ENCODE measurements at places on chromosomes 3 and 15. TPM values are rescaled to one million over a fixed set of nuclear protein-coding genes. Genes with fewer than 3 reads are reported as not detected.
A peak's percentile ranks its signal among the peaks of the same experiment; 100 is the strongest.

Gene FBXW12
- polyA plus RNA-seq: 0.05 TPM

Gene RAB7A
- polyA plus RNA-seq: 141 TPM

Gene EXD1
- polyA plus RNA-seq: not detected

Gene COLQ
- polyA plus RNA-seq: 32.8 TPM

Gene TTLL13
- 0.36 TPM for polyA plus RNA-seq

Gene RASL12
- polyA plus RNA-seq: 14.0 TPM

Gene ROBO2
- polyA plus RNA-seq: 3.0 TPM

Gene ATP13A5
- 0.41 TPM for polyA plus RNA-seq

Gene ANKRD63
- polyA plus RNA-seq: not detected

Gene NR2F2
- polyA plus RNA-seq: 71.4 TPM

Gene CSTA
- 0.48 TPM for polyA plus RNA-seq

DNA sequence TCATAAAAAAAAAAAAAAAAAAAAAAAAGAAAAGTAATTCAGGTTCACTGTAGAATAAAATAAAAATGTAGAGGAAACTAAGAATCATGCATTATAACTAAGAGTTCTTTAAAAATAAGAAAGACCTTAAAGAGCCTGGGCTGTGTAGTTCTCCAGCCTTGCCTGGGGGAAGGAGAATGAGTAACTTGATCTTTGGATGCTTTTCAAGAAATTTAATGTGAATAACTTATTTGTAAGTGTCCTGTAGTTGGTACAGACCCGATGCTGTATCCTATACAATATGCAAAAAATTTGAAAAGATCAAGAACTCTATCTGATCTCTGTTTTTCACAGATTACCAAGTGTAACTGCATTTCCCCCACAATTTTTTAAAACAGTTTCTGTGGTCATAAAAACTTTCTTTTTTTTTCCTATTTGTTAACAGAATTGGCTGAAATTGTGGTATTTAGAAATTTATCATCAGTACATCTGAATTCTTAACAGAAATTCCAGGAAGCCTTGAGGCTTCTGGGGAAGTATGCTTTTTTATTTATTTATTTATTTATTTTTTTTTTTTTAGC, 195.3 kb downstream of the THRB start:
- DNase-seq: no peak

GRCh38 chr3:141663993-141664392, 74.1 kb upstream of the RNF7 start:
- DNase-seq: no peak

DNA sequence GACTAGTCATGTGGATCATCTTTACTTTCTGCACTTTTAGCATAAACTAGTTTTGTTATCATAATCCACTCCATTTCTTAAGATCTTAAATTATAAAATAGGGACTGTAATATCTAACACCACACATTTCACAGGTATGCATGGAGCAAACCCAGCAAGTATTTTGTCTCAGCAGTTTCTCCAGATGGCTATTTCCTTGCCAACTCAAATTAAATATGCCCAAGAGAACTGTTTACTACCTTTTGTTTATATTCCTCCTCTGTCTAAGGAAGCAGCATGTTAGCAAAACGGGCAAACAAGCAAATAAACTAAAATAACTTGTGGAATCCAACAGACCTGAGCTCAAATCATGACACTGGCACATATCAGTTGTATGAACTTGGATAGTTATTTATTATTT, 379.8 kb downstream of the LSAMP start:
- DNase-seq: no peak

DNA sequence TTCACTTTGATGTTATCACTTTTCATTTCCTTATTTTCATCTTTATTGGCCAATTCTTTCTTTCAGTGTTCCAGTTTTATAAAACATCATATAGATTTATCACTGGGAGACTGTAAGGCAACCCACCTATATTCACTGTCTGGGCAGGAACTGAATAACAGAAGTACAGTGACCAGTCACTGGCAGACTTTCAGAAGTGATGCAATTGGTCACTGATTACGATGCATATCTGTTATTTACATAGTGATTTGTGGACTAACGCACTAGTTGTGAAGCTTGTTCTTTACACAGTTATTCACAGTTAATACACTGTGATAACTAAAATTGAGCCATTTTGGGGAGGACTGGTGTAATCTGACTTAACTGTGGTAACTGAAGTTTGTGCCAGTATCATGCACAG, 190.2 kb upstream of the DPH6 start:
- DNase-seq: no peak

DNA sequence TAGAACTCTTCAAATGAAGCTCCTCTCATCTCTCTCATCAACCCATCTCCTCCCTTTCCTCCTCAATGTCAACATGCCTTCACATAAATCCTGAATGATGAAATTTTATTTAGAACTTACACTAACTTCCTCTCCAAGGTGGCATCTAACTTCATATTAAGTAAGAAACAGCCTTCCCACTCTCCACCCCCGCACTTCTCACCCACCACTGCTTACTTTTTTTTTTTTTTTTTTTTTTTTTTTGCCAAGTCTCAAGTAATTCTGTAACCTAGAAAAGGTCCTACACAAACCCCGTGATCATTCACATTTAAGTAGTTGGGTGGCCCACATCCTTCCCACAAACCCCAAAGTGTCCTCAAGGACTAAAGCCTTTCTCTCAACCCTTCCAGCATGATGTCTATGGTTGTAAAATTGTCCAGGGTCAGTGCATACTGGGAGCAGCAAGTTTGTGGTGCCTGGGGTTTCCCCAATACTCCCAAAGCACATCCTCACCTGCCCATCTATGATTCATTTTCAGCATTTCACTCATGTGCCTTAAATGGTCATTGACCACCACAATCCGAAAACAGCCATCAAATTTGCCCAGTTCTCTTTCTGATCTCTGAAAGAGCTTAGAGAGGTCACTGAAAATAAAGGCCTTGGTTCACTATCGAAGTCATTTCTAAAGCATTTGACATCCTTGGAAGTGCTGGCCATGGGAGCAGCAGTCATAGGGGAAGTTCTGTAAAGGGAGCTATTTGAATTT, 47.2 kb downstream of the CD86 start:
- no peak for DNase-seq

DNA sequence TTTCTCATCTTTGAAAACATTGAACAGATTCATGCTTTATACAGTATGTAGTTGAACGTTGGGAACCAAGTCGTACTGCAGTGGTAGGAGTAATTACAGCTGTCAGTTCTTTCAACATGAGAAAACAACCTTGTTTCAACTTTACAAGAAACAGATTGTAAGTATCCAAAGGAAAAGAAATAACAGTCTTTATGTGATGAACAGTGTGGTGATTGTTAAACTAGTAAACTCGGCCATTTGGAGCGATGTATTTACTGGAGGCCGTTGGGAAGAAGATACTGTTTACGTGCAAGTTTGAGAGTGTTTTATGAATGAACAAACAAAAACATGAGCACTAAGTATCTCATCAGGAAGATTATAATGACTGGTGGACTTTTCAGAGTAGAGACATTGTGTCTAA, 48.4 kb downstream of the EPHA3 start:
- no peak for DNase-seq

GRCh38 chr3:94004301-94004910, 24.0 kb downstream of the STX19 start:
- peak; percentile 76 for DNase-seq

GRCh38 chr15:48145923-48146322, 25.1 kb downstream of the SLC24A5 start:
- no peak for DNase-seq

- no peak for DNase-seq
Measured at GRCh38 chr15:27967541-27967940, 131.6 kb downstream of the OCA2 start.

GRCh38 chr15:101047301-101047781, 128.2 kb downstream of the LRRK1 start:
- no peak for DNase-seq

DNA sequence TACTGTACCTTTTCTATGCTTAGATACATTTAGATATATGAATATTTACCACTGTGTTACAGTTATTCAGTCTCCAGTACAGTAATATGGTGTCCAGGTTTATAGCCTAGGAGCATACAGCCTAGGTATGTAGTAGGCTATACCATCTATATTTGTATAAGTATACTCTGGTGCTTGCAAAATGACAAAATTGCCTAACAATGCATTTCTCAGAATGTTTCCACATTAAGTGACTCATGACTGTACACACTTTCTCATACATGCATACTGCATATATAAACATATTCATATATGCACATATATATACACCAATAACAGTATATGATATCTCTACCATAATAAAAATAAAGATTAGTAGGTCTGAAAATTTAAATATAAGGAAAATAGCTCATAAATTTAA, 169.3 kb downstream of the DPH6 start:
- no peak for DNase-seq

- DNase-seq: no peak
Measured at GRCh38 chr3:157249606-157250005, 89.7 kb upstream of the CCNL1 start.

- DNase-seq: peak; percentile 71
Measured at GRCh38 chr3:105866656-105867653, 1.9 kb downstream of the CBLB start.

GRCh38 chr3:140763532-140763931, 85.7 kb downstream of the TRIM42 start:
- DNase-seq: peak; percentile 37

GRCh38 chr3:171842864-171843518, at the start of gene TMEM212:
Gene TMEM212, plus strand, starts transcription at chr3:171843349. Its CDS starts 35 bp downstream, at chr3:171843384.
- DNase-seq: peak; percentile 71

- no peak for DNase-seq
Measured at GRCh38 chr3:154955907-154956533, 124.1 kb upstream of the MME start.

DNA sequence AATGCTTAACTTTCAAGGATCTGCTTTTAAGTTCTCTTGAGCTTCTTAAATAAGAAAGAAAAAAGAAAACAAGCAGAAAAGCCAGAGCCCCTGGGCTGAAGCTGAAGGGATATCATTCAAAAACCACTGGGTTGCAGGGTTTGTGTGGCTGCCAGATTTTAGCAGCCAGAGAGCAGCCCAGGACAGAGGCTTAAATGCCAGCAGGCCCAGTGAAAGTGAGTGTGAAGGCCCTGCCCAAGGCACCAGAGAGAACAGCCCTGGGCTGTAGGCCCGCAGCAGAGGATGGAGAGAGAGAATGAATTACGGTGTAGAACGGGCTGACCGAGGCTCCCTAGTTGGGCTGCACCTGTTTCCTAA, 106.3 kb upstream of the BOC start:
- DNase-seq: no peak

DNA sequence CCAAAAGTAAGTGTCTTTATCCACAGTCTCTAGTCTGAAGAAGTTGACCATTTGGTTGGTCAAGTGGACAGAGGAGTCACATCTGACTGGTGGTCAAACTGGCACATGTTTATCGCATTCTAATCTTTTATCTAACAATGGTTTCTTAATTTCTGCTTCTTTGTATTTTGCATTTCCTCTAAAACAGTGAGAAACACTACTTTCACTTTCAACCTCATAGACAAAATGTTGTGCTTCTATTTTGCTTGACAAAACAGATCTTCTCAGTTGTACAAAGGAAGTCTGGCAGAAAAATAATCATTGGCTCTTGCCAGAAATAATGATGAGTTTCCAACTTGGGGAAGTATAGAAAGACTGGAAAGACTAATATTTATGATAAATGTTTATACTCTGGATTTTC, 103.9 kb downstream of the MME start:
- peak; percentile 50 for DNase-seq

GRCh38 chr3:56985460-56985859, 75.0 kb upstream of the SPATA12 start:
- no peak for DNase-seq

GRCh38 chr15:94584833-94585244, 353.5 kb downstream of the MCTP2 start:
- DNase-seq: peak; percentile 40

DNA sequence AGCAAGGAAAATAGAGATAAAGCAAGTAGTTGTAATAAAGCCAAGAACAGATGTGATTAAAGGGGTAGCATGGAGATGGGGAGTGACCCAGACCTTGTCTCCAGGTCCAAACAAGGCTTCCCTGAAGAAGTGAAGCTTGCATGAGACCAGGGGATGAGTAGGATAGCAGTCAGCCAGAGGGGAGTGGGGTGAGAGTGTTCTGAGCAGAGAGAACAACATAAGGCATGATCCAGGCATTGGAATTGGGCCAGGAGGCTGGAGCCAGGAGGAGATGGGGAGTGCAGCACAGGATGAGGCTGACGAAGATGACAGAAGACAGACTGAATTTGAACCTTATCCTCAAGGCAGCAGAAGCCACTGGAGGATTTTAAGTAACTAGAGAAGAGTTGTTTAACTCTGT, 7.2 kb downstream of the TMOD2 start:
- peak; percentile 90 for DNase-seq

GRCh38 chr3:11522398-11522715, 121.4 kb downstream of the VGLL4 start:
- DNase-seq: no peak

- no peak for DNase-seq
Measured at GRCh38 chr15:37083610-37084009, 16.7 kb downstream of the MEIS2 start.

GRCh38 chr3:184167786-184168185, 6.9 kb upstream of the AP2M1 start:
- DNase-seq: no peak

GRCh38 chr3:16174389-16174788, at the start of gene GALNT15:
Gene GALNT15, plus strand, starts transcription at chr3:16174680. Its CDS starts 472 bp downstream, at chr3:16175152.
- peak; percentile 88 for DNase-seq

DNA sequence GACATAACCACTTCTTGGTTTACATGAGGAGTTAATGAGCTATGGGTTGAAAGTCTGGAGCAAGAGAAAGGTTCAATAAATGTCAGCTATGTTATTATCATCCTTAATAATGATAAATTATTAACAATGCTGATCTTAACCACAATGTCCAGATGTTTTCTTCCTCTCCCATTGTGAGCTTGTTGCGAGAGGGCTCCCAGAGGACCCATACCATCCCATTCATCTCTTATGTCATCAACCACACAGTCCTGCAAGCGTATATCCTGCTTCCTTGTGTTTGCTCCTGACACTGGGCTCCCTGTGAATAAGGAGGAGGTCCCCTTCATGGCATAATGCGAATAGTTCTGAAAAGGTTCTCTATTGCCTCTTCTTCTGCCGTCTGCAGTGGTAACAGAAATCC, 266.8 kb downstream of the TLE3 start:
- DNase-seq: no peak

- peak; percentile 46 for DNase-seq
Measured at GRCh38 chr15:83657549-83657948, 3.6 kb downstream of the ADAMTSL3 start.

GRCh38 chr3:180401226-180401625, 200.7 kb upstream of the TTC14 start:
- DNase-seq: no peak
